ENCODE measurements at places on chromosomes 1 and 21.

DNA sequence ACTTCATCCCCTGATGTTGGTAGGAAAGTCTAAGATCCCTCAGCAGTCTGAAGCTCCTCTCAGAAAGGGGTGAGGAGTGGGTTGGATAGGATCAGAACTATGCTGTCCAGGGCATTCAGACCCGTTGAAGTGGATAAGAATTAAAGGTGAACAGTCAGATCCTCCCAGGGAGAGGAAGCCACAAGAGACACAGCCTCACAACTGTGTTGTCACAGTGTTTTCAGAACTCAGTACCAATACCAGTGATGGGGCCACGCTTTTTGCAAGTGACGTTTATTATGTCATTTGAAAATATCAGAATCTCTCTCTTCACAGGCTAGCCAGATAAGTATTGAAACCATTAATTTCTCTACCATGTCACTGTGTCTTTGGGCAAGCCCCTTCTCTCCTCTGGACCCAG lies 15.4 kb upstream of the EPS15 start:
- DNase-seq, result no peak

DNA sequence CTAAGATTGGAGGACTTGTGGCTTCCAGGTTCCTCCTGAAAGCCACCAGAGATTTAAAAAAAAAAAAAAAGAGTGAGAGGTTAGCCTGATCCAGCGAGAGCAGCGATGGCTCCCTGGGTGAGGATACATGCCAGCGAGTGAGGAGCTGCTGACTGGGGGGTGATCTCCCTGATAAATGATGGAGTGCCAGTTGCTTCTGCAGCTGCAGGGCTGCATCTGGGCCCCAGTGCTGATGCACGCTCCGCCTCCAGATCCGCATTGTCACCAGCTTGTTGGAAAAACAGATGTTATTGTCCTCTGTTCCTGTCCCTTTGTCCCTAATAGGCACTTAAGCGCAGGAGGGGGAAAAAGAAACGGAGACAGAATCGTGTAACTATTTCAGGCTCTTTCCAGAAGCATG lies 28.6 kb downstream of the UBIAD1 start:
- no peak for DNase-seq

- no peak for DNase-seq
Observed at GRCh38 chr1:222618880-222619596, 1.1 kb downstream of the MIA3 start.

DNA sequence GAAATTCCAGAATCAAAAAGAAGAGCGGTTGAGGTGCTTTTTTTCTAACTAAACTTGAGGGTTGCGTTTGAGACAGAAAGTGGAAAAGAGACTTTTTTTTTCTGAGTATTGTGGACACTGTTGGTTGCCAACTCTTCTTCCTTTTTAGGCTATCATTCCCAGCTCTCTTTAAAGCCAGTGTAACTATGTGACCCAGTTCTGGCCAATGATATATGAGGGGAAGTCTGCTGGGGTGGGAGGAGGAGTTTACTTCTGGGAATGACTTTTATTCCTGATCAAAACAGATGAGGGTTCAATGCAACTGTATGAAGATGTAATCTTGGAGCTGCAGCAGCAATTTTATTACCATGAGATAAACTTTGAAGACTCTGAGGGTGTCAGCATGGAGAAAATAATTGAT lies 17.3 kb upstream of the NMNAT2 start:
- DNase-seq, result no peak

GRCh38 chr1:221742555-221743415 lies 896 bp upstream of the DUSP10 start:
- peak; percentile 33 for DNase-seq

- no peak for DNase-seq
Observed at GRCh38 chr1:206581571-206581981, 30.7 kb downstream of the EIF2D start.

Measured in left renal pelvis (tissue), 4 donors.